Activated T-helper 2 cell treated with anti-CD3 and anti-CD28 coated beads, Interferon-gamma antibody, Interleukin-2, Interleukin-4, amounts not matched to agents 10 μg/mL and 5 μg/mL and 100 μg/mL, durations not matched to agents 14 hours and 24 hours and 36 hours (primary cell): ENCODE measurements at places on chromosomes 13 and 19.

DNA sequence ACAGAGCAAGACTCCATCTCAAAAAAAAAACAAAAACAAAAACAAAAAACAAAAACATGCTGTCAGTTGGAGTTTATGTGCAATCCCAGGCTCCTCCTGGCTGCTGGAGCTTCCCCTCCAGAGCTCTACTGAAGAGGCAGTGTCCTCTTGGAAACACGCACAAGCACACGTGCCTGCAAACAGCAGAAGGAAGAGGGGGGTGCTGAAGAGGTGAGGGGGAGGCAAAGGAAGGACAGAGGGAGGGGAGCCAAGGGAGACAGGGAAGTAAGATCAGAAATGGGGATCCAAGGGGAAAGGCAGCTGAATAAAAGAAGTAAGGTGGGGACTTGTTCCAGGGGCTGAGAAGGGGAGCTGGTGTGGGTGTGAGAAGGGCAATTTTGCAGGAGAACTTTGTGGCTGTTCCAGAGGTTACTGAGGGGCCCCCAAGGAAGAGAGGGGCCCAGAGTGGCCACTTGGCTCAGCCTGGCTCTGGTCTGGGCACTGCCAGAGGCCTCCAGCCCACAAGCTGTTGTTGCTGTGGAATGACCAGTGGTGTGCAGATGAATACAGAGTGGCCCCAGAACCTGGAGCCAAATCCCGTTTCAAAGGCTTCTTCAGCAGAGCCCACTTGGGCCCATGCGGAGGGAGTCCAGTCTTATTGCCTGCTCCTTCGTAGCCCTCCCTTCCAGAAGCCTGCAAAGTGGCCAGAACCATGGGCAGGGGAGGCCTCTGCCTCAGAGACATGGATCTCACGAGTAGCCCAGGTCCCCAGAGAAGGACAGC is 34.4 kb downstream of the LYL1 start:
- no peak for DNase-seq

- DNase-seq = no peak
Observed at GRCh38 chr13:38703255-38703654, 16.4 kb downstream of the FREM2 start.

- no peak for DNase-seq
Observed at GRCh38 chr19:30755581-30755980, 383.4 kb downstream of the ZNF536 start.

- DNase-seq = no peak
Observed at GRCh38 chr13:33349986-33350826, 64.7 kb upstream of the STARD13 start.

DNA sequence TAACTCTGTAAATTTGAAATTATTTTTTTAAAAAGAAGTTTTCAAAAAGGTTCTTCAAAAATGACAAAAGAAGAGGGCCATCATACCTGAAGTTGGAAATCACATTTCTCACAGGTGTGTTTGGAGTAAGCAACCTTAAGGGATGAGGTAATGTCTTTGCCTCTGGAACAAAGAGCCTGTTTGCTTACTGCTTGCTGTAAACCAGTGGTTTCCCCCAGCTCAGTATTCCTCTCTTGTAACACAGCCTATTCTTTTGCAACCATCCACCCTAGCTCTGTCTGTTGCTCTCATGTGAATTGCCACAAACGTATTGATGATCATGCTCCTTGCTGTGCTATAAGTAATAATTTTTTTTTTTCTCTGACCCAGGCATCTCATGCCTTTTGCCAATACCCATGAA is 38.1 kb downstream of the UCHL3 start:
- DNase-seq = no peak

- DNase-seq = peak; percentile 62
Observed at GRCh38 chr19:10105509-10106099, 558 bp upstream of the PPAN start.

DNA sequence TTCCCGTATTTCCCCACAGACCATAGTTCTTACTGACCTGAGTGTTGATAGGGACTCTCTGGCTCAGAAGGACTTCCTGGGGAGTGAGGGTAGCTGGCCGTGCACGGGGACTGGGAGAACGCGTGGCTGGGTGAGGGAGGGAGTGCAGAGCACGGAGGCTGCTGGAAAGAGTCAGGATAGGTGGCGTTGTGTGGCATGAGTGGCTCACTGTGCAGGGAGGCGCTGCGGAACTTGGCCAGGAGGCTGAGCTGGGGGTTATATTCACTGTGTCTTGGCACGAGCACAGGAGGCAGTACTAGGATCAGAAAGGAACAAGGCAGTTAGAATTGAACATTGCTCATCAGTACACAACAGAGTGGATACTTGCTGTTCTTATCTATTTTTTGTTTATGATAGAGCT is 47.4 kb downstream of the SMAD9 start:
- no peak for DNase-seq

- DNase-seq = no peak
Observed at GRCh38 chr19:3673506-3674439, 26.5 kb downstream of the PIP5K1C start.

GRCh38 chr19:47776568-47776967 is 1.9 kb upstream of the SELENOW start:
- no peak for DNase-seq
